Occipital lobe (tissue), 3 donors: ENCODE measurements at places on chromosomes 12 and 14.

DNA sequence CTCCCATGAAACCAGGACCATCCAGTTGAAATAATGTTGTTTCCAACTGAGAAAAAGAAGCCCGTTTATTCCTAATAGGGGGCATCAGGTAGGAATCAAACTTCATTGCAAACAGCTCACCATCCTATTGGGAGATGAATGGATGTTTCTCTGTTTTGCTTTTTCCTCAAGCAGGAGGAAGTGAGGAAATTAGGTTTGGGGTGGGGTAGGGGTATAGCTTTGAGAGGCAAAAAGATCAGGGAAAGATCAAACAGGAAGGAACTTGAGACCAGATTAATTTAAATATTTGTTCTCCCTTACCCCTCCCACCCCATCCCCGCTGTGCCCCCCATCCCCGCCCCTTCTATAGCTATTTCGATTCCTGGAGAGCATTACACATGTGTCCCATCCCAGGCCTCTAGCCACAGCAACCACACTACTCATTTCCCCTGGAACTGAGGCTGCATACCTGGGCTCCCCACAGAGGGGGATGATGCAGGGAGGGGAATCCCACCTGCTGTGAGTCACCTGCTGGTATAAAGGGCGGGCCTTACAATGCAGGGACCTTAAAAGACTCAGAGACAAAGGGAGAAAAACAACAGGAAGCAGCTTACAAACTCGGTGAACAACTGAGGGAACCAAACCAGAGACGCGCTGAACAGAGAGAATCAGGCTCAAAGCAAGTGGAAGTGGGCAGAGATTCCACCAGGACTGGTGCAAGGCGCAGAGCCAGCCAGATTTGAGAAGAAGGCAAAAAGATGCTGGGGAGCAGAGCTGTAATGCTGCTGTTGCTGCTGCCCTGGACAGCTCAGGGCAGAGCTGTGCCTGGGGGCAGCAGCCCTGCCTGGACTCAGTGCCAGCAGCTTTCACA lies at the start of gene IL23A:
IL23A (plus strand) TSS at position 577 of the 850 bp plus-strand sequence; CDS start at position 738, 161 bp downstream.
- no peak for DNase-seq

- no peak for DNase-seq
These were observed 21.1 kb downstream of the TMBIM6 start for GRCh38 chr12:49762468-49762847.

DNA sequence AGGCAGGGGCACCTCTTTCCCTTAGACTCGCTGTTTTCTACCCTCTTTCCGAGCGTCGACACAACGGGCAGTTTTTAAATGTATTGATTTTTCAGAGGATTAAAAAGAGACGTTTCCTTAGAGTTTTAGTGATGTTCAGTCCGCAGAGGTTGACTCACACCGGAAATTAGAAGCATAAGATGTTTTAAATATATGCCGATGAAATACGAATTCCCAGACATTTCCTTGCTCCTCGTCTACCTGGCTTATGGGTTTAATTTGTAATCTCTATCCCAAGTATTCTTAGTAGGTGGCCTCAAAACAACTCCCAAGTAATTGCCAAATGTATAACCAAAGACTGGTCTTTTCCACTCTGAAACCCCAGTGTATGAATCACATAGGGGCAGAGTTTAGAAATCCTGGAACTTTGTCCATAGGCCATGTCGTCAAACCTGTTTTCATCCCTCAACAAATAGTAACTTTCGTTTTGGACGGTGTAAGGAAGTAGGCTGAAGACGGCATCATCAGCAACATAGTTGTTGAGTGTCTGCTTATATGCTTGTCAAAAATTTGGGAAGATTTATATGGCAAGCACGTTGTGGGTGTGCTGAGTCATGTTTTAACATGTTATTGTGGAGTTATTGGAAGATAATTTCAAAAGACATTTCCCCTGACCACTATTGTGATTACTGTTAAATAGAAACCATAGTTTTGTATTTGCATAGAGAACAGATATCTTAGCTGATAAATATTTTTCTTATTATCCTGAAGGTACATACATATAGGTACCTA lies 824 bp downstream of the TBK1 start:
- no peak for DNase-seq

GRCh38 chr12:21541773-21542172 lies 15.7 kb downstream of the SPX start:
- DNase-seq: no peak

- DNase-seq: no peak
These were observed 5.0 kb downstream of the CCND2 start for GRCh38 chr12:4278329-4279197.

GRCh38 chr14:88804035-88804434 lies 11.3 kb upstream of the EML5 start:
- no peak for DNase-seq

GRCh38 chr14:72736308-72736707 lies 157.6 kb downstream of the DPF3 start:
- no peak for DNase-seq

DNA sequence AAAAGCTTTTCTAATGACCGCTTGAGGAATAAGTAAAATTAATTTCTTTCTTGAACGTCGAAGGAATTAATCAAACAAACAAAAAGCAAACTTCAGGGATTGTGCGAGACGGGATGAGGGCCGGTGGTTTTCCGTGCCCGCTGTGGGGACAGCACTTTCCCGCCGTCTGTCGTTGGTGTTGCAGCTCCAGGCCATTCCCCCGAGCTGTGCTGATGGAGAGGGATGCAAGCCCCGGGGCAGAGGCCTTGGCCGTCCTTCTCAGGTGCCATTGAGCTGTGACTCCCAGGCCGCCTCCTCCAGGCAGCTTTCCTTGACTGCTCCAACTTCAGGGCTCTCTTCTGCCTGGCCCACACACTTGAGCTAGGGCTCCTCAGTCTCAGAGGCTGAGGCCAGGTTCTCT lies 109.0 kb upstream of the C14orf180 start:
- no peak for DNase-seq

DNA sequence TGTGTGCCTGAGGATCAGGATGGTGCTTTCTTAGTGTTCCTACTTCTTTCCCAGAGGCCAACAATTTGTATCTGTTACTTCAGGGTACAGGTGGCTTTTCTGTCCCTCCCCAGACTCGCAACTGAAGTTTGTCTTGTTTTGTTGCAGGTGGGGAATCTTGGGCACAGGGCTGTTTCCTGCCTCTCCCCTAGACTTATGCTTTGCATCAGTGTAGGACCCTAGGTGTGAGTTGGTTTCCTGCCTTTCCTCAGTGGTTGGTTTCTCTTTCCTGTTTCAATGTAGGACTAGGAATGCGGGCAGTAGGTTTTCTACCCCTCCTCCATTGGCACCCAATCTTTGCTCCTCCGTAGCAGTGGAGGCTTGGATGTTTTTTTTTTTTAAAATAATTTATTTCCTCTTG lies 87.0 kb downstream of the TRMT5 start:
- no peak for DNase-seq

DNA sequence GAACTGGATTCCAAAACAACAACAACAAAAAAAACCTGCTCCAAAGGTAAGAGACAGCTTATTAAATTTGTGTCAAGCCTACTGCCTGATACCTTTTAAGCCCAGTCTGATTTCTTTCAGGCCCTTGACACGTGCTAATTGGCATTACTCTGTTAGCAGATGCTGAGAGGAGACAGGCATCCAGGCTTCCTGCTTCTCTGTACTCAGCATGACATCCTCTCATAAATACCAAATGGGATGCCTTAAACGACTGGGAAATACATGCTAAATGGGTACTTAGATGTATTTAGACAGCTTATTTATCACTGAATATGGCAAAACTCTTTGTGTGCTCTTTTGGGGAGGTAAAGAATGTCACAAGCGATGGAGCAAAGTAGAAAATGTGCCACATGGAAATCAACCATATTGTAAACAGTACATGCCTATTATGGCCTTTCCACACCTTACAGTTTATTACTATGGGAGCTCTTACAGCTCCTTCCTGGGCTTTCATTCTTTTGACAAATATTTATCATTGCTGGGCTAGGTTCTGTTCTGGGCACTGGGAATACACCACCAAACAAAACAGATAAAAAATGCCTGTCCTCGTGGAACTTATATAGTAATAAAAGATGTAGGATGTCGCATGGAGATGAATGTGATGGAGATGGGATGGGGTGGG lies 11.5 kb upstream of the PCED1B start:
- DNase-seq: no peak

DNA sequence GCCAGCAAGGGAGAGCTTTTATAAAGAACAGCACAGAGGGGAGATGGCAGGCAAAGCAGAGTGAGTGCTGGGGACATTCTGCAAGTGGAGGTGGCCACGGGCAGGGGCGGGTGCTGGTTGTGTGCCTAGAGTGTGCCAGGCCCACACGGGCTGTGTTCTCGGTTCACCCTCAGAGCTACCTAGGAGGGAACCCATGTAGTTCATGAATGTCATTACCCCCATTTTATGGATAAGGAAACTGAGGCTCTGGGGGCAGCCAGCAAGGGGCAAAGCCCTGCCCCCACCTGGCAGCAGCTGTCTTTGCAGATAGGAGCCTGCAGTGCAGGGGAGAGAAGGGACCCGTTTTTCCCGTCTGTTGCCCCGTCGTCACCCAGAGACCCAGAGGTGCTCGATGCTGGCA lies 85.2 kb upstream of the NCOR2 start:
- DNase-seq: no peak

- DNase-seq: no peak
These were observed 292.4 kb downstream of the SYT1 start for GRCh38 chr12:79156846-79157463.

DNA sequence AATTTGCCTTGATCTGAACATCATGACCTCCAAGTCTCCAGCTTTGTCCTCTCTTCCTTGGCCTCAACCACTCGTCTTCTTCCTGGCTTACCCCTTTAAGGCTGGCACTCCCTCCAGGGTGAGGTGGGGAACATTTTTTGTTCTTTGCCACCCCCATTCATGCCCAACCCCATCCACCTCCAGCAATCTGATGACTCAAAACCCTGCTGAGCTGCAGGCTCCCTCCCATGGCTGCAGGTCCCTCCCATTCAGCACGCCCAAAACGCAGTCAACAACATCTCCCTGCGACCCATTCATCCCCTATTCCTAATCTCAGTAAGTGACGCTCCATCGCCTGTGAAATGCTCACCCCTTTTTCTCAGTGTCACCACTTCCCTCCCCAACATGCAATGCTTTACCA lies 138.8 kb upstream of the PRMT8 start:
- no peak for DNase-seq

GRCh38 chr12:94207849-94208621 lies 59.7 kb downstream of the PLXNC1 start:
- DNase-seq: no peak

DNA sequence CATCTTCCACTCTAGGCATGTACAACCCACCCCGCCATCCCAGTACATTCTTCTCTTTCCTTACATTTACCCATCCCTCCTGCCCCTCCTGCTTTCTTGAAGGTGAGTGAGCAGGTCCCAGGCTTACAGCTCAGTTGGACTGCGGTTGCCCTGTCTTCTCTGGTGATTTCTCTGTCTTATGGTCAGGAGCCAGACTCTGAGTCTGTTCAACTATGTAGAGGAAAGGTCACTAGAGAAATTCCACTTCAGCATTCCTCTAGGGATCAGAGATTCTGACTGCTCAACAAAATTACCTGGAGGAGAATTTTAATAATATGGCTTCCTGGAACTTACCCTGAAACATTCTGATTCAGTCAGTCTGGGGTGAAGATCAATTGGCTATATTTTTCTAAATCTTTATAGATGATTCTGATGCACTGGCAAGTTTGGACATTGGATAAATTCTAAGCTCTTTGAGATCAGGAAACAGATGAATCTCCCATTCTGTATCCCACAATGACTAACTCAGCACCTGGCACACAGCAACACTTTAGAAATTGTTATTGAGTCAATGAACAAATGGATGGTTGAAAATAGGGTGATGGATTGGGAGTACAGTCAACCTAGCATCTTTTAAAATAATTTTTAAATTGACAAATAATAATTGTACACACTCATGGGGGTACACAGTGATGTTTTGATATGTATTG lies 128.6 kb upstream of the HIF1A start:
- DNase-seq: no peak

DNA sequence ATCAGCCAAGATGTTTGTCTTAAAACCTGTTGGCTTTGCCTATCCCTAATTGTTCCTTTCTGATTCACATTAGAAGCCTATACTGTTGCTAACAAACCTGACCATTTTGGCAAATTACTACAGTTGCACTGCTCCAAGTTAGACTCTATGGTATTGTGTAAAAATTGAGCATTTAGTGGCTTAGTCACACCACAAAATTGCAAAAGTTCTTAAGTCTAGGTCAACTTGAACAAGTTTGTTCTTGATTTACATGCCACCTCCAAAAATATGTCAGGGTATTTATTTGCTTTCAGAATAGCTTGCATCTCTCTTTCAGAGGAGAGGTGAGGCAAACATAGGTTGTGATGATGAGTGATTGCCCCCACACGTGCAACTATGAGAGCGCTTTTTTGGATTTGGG lies 27.0 kb upstream of the PTHLH start:
- DNase-seq: no peak

- DNase-seq: no peak
These were observed 464.8 kb downstream of the RAD51B start for GRCh38 chr14:68284333-68284732.

GRCh38 chr14:72714094-72714493 lies 179.8 kb downstream of the DPF3 start:
- no peak for DNase-seq

DNA sequence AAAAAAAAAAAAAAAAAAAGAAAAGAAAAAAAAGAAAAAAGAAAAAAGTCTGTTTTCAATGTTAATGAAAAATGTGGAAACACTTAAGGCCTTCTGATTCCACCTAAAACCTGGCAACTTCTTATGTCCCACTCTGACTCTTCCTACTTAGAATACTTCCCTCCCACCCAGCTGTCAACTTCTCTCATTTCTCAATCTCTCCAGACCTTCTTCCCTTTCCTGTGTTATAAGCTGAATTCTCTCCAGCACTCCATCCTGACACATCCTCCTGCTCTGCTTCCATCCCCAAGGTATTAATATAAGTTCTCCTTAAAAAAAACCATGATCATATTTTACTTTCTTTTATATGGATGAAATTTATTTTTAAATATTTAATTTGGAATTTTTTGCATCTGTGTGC lies 20.3 kb upstream of the TMTC1 start:
- no peak for DNase-seq

- no peak for DNase-seq
These were observed 15.9 kb downstream of the TAOK3 start for GRCh38 chr12:118356809-118357256.
